GM20000 (cell line): ENCODE measurements at places on chromosomes 12 and 14.

GRCh38 chr14:97724265-97724731 lies 927.1 kb downstream of the VRK1 start:
- DNase-seq: no peak

GRCh38 chr12:65624554-65625086 lies 199.7 kb upstream of the HMGA2 start:
- DNase-seq: no peak

GRCh38 chr12:24838531-24838950 lies 110.4 kb downstream of the BCAT1 start:
- DNase-seq: peak; percentile 34

- peak; percentile 49 for DNase-seq
Observed at GRCh38 chr14:60212503-60213371, 36.3 kb upstream of the PPM1A start.

DNA sequence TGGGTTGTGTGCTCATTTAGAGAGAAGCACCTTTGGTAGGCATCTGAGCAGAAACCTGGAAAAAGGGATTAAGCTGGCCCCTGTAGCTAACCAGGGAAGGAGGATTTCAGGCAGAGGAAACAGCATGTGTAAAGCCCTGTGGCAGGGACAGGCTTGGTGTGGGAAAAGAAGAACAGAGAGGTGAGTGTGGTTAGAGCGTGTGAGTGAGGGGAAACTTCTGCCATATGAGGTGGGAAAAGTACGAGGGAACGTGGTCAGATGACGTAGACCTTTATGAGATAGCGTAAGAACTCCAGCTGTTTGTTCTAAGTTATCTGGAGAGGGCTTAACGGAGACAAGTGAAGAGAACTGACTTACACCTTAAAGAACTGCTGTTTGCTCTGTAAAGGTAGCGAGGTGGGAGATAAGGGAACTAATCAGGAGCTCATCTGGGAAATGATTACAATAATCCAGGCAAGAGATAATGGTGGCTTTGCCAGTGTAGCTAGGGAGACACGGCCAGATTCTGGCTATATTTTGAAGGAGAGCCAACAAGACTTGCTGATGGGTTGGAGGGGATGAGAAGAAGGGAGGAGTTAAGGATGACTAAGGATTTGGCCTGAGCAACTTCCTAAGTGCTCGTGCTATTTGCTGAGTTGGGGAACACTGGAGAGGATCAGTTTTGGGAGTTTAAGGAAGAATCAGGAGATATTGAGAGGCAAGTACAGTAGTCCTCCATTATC lies 234.0 kb downstream of the ETNK1 start:
- DNase-seq: no peak

GRCh38 chr14:75456997-75457335 lies 29.1 kb downstream of the JDP2 start:
- no peak for DNase-seq

DNA sequence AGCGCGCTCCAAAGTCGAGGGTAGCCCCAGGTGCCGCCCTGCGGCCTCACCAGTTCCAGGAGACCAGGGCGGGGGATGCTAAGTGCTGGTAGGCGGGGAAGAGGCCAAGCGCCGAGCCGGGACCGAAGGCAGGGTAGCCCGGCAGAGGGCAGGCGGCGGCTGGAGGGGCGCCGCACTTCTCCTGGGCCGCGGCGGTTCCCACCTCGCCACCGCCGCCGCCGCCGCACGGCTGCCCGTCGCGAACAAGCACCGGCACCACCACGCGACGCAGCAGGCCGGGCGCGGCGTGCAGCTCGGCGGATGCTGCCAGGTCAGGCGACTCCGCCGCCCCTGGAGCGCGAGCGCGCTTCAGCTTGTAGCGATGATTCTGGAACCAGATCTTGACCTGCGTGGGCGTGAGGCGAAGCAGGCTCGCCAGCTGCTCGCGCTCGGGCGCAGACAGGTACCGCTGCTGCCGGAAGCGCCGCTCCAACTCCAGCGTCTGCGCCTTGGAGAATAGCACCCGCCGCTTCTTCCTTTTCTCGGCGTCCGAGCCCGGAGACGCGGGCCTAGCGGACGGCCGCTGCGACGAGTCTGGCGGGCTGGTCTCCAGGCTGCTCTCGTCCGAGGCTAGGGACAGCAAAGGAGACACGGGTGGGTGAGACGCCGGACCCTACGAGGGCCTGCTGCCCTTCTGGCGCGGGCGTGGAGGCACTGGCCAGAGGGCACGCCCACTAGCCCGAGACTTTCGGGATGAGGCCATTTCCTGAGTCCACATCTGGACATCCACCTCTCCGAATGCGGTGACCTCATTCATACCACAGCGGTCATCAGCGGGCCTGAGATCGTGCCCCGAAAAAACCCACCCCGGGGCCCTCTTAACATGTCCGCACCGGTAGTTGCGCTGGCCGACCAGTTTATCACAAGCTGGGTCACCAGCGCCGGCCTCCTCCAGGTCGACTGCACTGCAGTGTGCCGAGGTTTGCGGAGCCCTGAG lies 1.3 kb downstream of the NKX2-8 start:
- peak; percentile 52 for DNase-seq

DNA sequence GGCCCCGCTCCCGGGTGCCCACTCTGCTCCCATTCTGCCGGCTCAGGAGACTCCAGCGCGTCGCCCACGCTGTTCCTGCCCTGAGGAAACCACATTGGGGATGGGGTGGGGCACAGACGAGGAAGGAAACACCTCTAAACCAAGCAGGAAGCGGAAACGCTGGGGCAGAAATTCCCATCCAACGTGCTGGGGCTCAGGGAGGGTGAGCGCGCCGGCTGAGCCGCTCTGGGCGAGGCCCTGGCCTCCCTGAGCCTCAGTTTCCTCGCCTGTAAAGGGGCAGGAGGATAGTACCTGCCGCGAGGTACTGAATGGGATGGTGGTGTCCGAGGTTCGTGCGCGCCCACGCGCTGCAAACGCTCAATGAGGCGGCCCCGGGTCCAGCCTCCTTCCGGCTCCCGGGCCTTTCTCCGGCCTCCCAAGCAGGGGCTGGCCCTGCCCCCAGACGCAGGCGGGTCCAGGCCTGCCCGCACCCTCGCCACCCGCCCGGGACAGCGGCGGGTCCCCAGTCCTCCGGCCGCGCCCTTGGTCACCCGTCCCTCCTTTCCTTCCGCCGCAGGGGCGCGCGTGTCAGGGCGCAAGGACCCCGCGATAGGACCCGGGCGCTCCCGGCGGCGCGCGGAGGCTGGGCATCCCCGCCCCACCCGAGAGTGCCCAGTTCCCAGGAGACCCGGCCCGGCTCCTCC lies 673 bp downstream of the BEGAIN start:
- DNase-seq: no peak

- DNase-seq: no peak
Observed at GRCh38 chr12:132063491-132063890, 80.6 kb downstream of the DDX51 start.

- DNase-seq: no peak
Observed at GRCh38 chr14:92647797-92648279, 100.6 kb downstream of the LGMN start.

DNA sequence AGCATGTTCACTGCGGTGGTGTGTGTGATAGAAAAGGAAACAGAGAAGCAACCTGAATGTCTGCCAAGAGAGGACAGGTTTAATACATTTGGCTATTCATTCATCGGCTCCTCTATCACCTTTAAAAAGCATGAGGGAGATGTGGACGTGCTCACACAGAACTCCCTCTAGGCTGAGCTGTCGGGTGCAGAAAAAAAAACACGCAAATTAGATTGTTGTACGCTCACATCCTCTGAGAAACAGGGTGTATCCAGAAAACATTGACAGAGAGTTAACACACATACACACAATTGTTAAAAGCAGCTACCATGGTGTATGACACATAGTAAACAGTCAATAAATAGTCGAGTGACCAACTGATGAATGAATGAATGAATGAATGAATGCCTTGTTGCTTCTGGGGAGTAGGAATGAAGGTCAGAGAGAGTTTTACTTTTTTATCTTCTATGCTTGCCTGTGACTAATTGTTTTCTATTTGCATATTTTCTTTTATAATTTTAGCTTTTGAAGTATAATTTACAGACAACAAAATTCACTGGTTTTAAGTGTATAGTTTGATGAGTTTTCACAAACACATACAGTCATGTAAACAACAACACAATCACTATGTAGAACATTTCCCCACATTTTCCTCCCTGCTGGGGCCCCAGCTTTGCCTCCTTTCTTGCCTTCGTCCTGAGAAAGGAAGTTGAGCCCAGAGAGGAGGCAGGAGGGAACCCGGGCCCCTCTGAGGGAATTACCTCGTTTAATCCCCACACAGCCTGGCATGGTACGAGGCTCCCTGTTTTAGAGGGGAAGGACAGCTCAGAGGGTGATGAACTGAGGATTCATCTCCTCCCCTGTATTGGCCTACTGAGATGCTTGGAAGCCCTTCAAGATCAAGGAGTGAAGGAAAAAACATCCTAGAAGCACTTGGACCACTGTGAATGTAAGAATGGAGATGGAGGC lies 19.7 kb upstream of the FAM222A start:
- no peak for DNase-seq

GRCh38 chr14:100592461-100592891 lies 5.3 kb upstream of the BEGAIN start:
- no peak for DNase-seq

DNA sequence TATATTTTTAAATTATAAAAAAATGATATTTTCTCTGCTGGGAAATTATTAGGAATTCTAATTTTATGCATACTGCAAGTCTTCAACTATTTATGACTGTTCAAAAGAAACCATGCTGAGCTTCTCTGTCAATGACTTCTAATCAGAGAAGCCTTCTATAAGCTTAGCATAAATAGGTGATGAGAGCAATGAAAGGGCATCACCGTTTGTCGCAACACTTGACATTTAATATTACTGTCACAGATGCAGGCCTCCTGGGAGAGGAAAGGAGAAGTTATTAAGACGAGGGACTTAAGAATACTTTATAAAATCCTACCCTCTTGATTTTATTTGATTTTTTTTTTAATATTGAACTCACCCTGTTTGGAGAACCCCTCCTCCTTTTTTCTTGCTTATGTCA lies 69.8 kb downstream of the CAPZA3 start:
- DNase-seq: no peak

GRCh38 chr12:27148791-27149190 lies 66.4 kb upstream of the C12orf71 start:
- no peak for DNase-seq

DNA sequence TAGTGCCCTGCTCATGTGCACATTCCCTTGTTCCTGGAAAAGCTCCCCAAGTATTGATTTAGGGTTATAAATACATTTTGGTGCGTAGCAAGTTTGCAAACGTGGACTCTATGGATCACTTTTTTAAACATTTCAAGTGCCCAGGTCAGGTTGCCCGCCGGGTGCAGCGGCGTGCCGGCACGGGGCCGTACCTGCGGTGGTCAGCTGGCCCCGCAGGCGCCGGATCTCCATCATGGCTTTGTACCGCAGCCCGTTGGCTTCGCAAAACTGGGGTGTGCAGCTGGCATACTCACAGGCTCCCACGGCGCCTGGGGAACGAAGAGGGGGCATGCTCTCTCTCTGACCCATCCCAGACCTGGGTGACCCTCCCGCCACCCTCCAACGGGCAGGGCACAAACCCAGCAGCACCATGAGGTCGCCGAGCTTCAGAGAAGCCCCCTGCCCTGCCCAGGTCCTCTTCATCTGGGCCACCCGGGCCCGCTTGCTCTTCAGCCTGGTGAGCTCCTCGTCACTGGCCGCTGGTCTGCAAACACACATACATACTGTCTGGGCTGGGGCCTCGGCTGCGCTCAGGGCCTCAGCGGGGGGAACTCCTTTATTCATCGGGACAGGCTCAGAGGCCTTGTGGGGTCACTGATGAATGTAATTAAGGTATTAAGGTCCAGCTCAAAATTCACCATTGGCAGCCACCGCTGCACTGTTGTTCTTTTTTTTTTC lies 35.1 kb downstream of the DHX37 start:
- no peak for DNase-seq

- no peak for DNase-seq
Observed at GRCh38 chr12:92656911-92657310, 45.9 kb upstream of the PLEKHG7 start.

DNA sequence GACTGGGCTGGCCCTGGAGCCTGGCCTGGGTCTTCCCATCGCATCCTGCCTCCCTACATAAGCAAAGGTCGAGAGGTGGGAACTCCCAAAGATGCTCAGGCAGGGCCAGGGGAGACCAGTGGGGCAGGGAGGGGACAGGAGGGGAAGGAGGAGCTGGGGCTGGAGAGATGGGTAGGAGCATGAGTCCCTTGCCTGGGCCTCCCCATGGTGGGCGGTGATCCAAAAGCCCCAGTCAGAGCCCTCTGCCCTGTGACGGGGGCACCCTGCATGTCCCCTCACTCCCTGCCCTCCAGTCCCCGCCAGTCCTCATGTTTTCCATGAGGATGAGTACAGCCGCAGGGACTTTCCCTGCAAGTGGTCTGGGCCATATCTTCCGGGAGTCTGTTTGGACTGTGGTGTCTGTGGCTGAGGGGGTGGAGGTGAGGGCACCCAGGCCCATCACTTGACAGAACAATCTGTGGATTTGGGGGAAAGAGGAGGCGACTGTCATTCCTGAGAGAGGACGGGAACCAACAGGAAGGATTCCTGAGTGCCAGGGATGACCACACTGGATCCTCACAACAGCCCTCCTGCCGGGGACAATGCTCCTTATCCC lies 9.3 kb downstream of the BDKRB2 start:
- no peak for DNase-seq
